ENCODE measurements at places on chromosomes 11 and 22. TPM values are rescaled to one million over a fixed set of nuclear protein-coding genes. Genes with fewer than 3 reads are reported as not detected.

DDI1 gene
- not detected for total RNA-seq

RASGRP2 gene
- 35.7 TPM for total RNA-seq

SOX10 gene
- 22.5 TPM for total RNA-seq

RIC8A gene
- 76.8 TPM for total RNA-seq

PGA3 gene
- total RNA-seq: not detected

PATE2 gene
- total RNA-seq: not detected

CCDC116 gene
- total RNA-seq: 0.26 TPM

CD3G gene
- not detected for total RNA-seq

LGR4 gene
- total RNA-seq: 28.3 TPM
